M059J (cell line): ENCODE measurements at places on chromosomes 1 and 21. TPM values are rescaled to one million over a fixed set of nuclear protein-coding genes. Genes with fewer than 3 reads are reported as not detected.
A peak's percentile ranks its signal among the peaks of the same experiment; 100 is the strongest.

NUF2 gene
- total RNA-seq, result 40.0 and 51.1 TPM in 2 replicates

KCNK1 gene
- total RNA-seq, result 4.3 and 5.9 TPM in 2 replicates

NR5A2 gene
- total RNA-seq, result 0.10 and 0.47 TPM in 2 replicates

TRABD2B gene
- total RNA-seq, result not detected in 2 replicates

LRRN2 gene
- 0.02 TPM in 1 of 2 replicates, not detected in the other for total RNA-seq

IRF6 gene
- total RNA-seq, result 0.39 and 0.47 TPM in 2 replicates

- no peak for DNase-seq
Measured at GRCh38 chr1:7478142-7478790, 292.8 kb upstream of the VAMP3 start.

DNA sequence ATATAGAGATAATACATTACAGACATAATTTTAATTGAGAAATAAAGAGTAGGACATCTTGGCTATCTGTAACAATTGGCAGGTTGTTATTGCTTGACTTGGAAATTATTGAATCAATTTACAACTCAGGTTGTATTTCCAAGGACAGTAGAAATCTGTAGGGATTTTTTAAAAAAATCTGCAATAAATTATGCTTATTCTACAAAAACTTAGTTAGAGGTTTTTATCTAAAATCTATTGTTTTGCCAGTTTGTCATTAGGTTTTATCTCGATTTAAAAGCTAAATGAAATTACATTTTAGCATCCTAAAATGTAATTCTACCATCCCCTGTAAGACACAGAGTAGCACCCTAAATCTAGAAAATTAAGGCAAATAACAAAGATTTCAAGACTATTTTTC, 408.8 kb downstream of the COL11A1 start:
- DNase-seq, result no peak

GRCh38 chr21:45970674-45971615, 10.6 kb upstream of the COL6A1 start:
- DNase-seq, result peak; percentile 47

- peak; percentile 45 for DNase-seq
Measured at GRCh38 chr1:234758851-234759250, 148.9 kb upstream of the IRF2BP2 start.

DNA sequence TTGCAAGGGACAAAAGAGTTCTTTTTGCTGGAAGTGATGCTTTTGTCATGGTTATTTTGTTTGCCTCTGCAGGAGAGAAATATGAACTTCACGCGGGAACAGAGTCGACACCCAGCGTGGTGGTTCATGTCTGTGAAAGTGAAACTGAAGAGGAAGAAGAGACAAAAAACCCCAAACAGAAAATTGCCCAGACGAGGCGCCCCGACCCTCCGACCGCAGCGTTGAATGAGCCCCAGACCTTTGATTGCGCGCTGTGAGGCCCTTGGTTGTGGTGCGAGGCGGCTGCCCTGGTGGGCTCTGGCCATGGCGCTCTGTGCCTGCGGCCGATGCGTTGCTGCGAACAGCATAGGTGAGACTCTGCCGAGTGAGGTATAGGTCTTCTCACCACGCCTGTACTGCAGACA, 20.9 kb upstream of the NCMAP start:
- DNase-seq, result no peak

- DNase-seq, result no peak
Measured at GRCh38 chr1:197910120-197910991, 6.8 kb upstream of the LHX9 start.
